Activated CD8-positive, alpha-beta memory T cell treated with anti-CD3 and anti-CD28 coated beads for 48 hours (primary cell): ENCODE measurements at places on chromosomes 1 and 21.
A peak's percentile ranks its signal among the peaks of the same experiment; 100 is the strongest.

- peak; percentile 32 for DNase-seq
Observed at GRCh38 chr1:10074059-10074851, 41.5 kb downstream of the UBE4B start.

DNA sequence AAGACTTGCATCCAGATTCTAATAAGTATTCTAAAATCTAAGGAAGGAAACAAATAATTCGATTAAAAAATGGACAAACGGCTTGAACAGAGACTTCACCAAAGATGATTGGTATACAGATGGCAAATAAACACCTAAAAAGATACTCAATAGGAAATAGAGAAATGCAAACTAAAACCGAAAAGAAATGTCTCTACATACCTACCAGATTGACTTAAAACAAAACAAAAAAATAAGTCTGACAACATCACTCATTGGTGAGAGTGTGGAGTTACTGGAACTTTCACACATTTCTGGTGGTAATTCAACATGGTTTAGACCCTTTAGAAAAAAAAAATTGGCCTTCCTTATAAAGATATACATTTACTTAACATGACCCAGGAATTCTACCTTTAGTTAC lies 869.8 kb downstream of the TTLL7 start:
- DNase-seq, result no peak

DNA sequence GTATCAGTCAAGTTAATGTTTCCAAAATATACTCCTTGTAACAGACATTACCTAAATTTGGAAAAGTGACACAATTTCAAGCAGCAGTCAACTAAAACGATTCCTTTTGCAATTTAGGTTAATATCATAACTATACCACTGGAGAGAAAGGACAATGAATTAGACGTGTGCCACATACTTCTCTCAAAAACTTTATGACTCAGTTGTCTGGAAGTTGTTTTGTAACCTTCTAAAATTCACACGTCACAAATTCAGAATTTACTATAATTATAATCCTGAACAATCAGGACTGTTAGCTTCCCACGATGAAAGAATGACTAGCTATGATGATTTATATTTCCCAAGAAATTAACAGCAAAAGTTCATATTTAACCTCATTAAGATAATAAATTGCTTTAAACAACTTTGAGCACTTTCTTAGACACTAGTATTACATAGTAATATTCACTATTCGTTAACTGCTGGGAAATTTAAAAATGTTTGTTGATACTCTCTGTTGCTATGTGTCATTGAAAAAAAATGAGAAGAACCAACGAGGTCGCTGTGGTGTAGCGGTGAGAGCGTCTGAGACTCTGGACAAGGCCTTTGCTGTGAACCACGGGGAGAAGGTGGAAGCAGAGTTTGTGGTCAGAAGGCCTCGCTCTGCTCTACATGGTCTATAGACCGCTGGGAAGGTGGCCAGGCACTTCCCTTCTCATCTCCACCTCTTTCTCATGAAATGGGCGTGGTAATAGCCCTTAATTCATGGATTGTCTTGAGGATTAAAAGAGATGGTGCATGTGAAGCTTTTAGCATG lies 27.9 kb upstream of the BATF3 start:
- no peak for DNase-seq

GRCh38 chr1:61231795-61232194 lies 149.4 kb downstream of the NFIA start:
- no peak for DNase-seq

GRCh38 chr1:169797281-169797680 lies 2.6 kb upstream of the METTL18 start:
- DNase-seq, result no peak

GRCh38 chr1:221732052-221732451 lies 9.8 kb downstream of the DUSP10 start:
- DNase-seq, result no peak

DNA sequence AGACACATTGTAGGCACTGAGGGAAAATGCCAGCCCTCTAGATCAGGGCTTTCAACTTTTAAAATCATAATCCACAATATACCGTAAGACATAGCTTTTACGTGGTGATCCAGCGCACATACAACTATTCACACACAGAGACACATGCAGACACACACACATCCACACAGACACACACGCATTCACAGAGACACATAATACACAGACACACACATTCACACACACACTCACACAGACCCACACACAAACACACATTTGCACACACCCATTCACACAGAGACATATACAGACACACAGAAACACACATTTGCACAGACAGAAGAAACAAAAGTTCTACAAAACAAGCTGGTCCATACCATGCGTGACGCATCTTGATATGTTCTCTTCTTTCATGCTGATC lies 244.5 kb downstream of the RHOU start:
- DNase-seq, result no peak

GRCh38 chr1:5992814-5993555 lies 760 bp upstream of the NPHP4 start:
- no peak for DNase-seq

DNA sequence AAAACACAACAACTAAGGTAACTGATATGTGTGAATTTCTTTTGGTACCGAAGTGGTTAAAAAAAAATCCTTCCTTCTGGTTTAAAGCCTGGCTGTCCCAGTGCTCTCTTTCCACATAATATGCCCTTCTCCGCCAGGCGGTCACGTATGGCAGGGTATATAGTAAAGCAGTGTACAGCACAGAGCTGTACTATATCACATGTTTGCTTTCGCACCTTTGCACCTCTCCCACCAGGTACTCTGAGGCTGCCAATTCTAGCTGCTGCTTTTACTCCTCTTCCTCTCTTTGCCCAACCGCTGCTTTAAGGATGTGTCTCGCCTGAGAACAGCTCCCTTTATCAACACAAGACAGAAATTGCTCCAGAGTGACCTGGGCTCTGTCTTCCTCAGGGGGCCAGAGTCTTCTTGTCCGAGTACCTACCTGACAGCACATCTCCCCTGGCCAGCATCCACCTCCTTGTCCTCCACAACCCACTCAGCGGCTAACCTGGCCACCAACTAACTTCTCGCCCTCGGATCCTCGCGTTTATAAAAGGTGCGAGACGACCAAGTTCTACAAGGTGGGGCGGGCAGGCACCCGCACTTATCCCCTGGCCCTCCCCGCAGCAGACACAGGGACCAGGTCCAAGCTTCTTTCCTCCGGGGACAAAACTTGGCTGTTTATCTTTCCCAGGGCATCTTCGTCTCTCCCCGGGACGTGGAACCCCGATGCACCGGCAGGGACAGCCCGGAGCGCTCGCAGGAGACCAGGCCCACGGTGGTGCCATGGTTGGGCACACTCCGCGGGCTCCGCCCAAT lies 1.6 kb downstream of the COLGALT2 start:
- DNase-seq, result no peak

GRCh38 chr1:30229960-30230359 lies 493.4 kb downstream of the MATN1 start:
- DNase-seq, result no peak

- DNase-seq, result no peak
Observed at GRCh38 chr1:73907051-73907450, 290.9 kb downstream of the LRRIQ3 start.

GRCh38 chr1:21032741-21033140 lies 144.0 kb downstream of the EIF4G3 start:
- DNase-seq, result no peak

GRCh38 chr1:235741294-235741693 lies 91.7 kb upstream of the GNG4 start:
- no peak for DNase-seq
